ENCODE measurements at places on chromosomes 2 and 18.

DNA sequence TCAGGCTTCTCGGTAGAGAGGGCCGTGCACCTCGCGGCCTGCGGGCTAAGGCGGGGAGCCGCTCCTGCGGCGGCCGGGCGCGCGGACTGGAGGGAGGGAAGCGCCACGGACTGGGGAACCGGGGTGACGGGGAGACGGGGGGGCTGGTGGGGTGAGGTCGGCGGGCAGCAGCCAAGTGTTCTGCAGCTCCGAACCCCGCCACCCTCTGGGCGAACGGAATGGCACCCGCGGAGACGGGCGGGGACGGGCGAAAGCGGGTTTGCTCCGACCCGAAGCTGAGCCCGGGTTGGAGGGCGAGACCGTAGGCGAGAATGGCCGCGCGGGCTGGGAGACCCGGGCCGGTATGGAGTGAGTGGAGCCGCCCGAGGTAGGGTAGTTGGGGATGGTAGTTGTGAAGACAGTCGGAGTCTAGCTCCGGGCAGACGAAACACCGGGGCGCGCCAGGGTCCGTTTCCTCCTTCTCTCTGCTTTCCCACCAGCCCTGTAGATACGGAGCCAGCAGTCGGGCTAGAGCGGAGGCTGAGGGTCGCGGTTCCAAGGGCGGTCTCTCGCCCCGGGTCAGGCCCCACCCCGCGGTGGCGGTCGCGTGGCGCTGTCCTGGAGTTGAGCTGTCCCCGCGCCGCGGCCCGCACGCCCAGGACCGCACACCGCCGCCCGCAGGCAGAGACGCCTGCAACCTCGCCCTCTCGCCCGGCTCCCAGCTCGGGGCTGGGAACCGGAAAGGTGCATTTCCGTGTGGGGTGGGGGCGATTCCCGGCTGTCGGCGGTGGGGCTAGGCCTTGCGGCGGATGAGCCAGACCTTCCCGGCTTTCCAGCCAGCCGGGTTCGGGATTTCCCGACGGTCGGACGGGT is 160.3 kb upstream of the SIX2 start:
- DNase-seq, result no peak

DNA sequence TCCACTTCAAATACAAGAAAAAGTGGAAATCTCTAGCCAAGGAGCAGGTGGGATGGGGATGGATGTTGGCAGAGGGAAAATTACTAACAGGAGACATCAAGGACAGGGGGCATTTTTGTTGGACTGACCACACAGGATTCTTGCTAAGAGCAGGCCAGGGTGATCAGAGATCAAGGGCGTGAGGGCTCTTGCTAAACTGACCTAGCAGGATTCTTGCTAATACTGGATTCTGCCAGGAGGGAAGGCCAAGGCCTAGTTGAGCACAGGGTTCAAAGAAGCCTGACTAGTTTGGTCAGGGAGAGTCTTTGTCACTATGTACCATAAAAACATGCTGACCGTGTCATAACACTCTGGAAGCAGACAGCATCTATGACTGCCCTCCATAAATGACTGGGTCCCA is 442.7 kb downstream of the PID1 start:
- no peak for DNase-seq

GRCh38 chr2:23604731-23605130 is 219.8 kb downstream of the KLHL29 start:
- DNase-seq, result no peak

DNA sequence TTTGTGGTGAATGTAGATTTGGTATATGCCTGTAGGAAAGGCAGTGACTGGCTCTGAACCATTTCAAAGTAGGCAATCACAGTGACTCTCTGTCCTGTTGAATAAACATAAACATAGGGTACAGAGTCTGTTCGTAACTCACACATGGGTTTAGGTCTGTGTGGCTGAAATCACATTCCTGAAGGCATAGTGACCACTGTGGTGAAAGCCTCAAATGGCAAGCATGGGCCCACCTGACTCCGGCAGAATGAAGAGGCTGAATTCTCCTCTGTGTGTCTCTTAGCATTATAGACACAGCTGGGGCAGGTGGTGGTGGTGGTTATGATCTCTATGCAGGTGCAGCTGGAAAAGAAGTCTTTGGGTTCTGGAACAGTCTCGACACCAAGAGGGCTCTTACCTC is 61.2 kb downstream of the ITGA6 start:
- DNase-seq, result no peak

- no peak for DNase-seq
Observed at GRCh38 chr2:26345283-26345544, 729 bp upstream of the SELENOI start.

GRCh38 chr2:156064540-156064939 is 268.0 kb downstream of the NR4A2 start:
- no peak for DNase-seq

GRCh38 chr18:26764177-26764576 is 101.3 kb downstream of the AQP4 start:
- no peak for DNase-seq

DNA sequence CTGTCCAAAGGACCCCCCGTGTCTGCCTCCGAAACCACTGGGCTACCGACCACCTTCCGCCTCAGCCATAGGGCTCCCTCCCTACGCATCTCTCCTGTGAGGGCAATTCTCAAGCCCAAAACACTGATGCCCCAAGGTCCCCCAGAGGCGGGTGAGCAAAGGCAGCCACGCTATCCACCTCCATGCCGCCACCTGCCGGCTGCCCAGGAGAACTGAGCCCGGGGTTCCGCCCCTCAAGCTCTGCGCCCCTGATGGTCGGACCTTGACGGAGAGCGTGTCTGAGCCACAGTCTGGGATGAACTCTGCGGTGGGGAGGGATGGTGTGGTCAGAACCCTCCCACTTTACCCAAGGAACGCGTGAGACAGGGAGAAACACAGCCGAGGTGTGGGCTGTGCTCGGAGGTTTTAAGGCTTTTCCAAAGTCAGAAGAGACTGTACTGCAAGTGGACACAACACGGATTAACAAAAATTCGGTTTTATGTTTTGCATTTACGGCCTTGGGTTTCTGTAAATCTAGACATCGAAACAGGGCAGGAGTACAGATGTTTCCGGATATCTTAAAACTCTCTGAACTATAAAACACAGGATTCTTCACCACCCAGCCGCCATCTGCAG is 114.1 kb downstream of the ZNF516 start:
- DNase-seq, result peak; percentile 14

- no peak for DNase-seq
Observed at GRCh38 chr2:185738679-185739472, at the start of gene FSIP2. FSIP2 (plus strand) TSS chr2:185738804; CDS start chr2:185738895, 91 bp downstream.

- no peak for DNase-seq
Observed at GRCh38 chr2:190997526-190998113, 16.4 kb downstream of the STAT1 start.

GRCh38 chr18:62767836-62768557 is 52.7 kb downstream of the PHLPP1 start:
- DNase-seq, result no peak

GRCh38 chr2:43634604-43635306 is 2.3 kb upstream of the PLEKHH2 start:
- DNase-seq, result peak; percentile 38

- no peak for DNase-seq
Observed at GRCh38 chr2:71503837-71504236, 50.5 kb downstream of the DYSF start.

DNA sequence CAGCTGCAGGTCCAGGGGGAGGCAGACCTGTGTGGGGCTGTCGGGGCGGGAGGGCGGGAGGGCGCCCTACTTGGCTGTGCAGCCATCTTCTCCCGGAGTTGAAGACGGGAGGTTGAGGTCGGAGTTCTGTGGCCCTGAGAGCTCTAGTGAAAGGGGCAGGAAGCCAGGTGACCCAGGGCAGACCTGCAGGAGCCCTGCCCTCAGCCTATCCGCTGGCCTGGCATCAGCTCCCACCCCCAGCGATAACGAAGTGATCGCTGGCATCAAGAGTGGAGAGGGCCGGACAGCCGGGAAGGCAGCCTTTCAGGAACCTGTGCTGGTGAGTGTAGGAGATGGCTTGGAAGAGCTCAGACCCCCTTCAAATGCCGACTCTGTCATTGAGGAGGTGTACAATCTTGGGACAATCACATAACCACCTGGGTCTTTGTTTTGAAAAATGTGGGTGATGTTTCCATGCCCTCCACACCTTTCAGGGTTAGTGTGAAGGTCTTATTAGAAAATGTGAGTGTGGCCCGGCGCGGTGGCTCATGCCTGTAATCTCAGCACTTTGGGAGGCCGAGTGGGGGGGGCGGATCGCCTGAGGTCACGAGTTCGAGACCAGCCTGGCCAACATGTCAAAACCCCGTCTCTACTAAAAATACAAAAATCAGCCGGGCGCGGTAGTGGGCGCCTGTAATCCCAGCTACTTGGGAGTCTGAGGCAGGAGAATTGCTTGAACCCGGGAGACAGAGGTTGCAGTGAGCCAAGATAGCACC is 1.3 kb downstream of the ARHGEF4 start:
- no peak for DNase-seq

GRCh38 chr2:175855236-175855635 is 146.8 kb downstream of the LNPK start:
- DNase-seq, result peak; percentile 10

DNA sequence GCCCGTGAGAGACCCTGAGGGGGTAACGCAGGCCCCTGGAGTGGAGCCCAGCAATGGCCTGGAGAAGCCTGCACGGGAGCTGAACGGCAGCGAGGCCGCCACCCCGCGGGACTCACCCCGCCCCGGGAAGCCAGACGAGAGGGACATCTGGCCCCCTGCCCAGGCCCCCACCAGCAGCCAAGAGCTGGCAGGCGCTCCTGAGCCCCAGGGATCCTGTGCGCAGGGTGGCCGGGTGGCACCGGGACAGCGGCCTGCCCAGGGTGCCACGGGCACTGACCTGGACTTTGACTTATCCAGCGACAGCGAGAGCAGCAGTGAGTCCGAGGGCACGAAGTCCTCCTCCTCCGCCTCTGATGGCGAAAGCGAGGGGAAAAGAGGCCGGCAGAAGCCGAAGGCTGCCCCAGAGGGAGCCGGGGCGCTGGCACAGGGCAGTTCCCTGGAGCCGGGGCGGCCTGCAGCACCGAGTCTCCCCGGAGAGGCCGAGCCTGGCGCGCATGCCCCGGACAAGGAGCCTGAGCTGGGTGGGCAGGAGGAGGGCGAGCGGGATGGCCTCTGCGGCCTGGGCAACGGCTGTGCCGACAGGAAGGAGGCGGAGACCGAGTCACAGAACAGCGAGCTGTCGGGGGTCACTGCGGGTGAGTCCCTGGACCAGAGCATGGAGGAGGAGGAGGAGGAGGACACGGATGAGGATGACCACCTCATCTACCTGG is 35.1 kb downstream of the CTDP1 start:
- DNase-seq, result no peak

DNA sequence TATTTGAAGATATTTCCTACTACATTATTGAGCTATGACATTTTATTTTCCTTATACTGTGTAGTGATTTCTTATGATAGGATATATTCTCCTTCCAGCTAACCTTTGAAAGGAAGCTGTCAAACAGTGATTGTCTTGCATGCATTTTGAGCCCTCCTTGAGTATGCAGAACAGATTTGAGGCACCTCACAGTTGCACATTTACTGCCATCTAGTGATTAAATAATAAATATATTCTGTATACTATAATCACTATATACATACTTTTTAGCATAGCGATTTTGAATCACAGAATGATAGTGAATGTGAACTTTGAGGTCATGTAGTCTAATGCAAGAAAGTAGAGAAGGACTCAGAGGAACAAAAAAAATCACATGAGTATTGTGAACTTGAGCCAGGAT is 268.4 kb upstream of the CDH19 start:
- DNase-seq, result no peak

- DNase-seq, result no peak
Observed at GRCh38 chr18:59649591-59649990, 47.6 kb downstream of the CCBE1 start.

DNA sequence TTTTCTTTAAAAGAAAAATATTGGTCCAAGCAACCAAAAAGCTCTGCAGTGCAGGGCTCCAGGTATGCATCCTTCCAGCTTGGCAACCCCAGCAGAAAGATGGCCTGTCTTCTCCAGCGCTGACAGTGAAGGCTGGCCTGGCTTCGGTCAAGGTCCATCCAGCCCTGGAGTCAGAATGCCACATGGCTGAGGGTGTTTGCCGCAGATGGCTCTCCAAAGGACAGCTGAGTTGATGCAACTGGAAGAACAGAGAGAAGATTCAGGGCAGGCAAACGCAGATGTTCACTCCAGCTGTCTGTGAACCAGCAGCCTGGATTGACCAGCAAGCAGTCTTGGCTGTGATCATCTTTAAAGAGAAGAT is 51.4 kb downstream of the MARCO start:
- DNase-seq, result no peak

DNA sequence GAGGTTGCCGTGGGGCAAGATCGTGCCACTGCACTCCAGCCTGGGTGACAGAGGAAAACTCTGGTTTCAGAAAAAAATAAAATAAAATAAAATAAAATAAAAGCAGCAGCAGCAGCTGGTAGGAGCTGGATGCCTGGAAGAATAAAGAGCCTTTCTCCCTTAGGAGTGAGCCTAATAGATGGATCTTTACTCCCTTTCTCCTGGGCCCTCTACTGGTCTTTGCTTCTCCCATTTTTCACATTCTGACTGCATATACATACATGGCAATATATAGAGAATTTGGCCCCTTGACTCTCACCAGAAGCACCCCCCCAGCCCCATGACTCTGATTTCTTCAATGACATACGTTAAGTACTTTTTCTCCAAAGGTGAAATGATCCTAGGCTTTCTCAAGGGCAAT is 9.8 kb upstream of the MALT1 start:
- DNase-seq, result no peak

- DNase-seq, result no peak
Observed at GRCh38 chr2:240296476-240297255, 138.8 kb upstream of the GPC1 start.

DNA sequence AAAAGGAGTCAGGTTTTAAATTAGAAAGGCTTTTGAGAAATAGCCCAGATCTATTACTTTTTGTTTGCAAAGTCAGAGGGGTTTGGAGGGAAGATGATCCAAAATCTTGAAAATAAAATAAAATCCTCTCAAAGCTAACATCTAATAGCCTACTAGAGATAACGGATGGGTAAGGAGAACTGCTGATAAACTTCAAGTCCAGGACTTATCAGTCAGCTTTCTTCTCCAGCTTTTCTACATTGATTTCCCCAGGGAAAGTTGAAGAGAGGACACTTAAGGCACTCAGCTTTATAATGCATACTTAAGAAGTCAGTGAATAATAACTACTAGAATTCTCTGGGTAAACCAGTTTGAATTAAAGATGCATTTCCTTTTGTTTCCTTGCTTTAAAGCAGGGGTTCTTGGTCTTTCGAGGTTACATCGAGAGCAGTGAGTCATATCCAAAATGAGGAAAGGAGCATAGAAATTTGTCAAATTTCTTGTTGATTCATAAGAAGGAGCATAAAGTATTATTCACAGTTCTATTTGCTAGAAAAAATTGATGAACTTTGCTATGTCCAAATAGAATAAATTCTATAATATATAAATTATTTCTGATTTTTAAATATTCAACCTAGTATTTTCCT is 43.2 kb upstream of the ITPRID2 start:
- no peak for DNase-seq

Measured in NCI-H446 (cell line).